ENCODE measurements at places on chromosomes 1 and 21.

- DNase-seq: peak; percentile 38
Measured at GRCh38 chr1:22275626-22276395, 132.9 kb upstream of the WNT4 start.

DNA sequence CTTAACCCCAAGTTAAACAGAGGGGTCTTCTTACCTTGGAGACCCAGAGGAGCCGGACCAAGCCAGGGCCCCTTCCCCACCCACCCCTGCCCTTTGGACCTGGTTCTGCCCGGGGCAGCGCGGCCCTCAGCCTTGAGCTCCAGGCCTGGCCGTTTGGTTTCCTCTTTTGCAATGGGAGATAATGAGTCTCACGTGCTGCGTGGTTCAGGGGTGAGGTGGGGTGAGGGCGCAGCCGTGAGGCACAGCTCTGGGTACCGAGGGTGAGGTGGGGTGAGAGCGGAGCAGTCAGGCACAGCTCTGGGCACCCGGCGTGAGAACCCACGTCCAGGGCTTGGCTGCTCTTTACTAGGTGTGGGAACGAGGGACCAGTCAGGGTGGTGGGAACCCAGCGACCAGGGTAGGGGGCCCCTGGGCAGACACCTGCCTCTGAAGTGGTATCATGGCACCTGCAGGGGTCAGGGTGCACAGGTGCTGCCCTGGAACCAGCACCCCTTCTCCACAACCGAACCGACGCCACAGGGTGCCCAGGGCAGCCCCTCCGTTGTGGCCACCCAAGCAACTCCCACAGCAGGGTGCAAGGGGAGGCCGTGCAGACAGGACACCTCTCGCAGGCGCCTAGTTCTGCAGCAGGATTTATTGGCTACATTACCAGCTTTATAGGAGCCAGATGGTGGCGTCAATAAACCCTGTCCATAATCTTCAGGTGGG is 182.2 kb downstream of the PRDM16 start:
- no peak for DNase-seq

GRCh38 chr1:22131875-22132486 is 10.9 kb downstream of the WNT4 start:
- peak; percentile 70 for DNase-seq

GRCh38 chr21:45869121-45870007 is 112.2 kb upstream of the COL6A1 start:
- no peak for DNase-seq

- DNase-seq: no peak
Measured at GRCh38 chr1:33161061-33161681, 20.7 kb downstream of the TRIM62 start.

DNA sequence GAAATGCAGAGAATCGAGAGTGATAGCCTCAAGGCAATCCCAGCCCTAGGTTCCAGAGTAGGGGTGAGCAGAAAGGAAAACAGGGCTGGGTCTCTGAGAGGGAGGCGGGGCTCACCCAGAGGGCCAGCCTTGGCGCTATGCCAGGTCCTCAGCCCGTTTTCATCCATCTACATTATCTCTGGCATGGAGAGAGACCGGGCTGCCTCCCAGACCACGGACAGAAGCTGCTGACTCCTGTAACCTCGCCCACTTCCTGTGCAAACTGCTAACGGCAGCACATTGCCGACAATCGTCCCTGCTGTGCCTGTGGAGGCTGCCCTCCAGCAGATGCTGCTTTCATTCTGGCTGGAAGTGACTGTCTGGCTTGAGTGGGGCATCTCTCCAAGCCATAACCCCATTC is 569.1 kb downstream of the NPHP4 start:
- DNase-seq: no peak

Data from GM18507 (cell line).